ENCODE measurements at places on chromosomes 12 and 14.
A peak's percentile ranks its signal among the peaks of the same experiment; 100 is the strongest.

DNA sequence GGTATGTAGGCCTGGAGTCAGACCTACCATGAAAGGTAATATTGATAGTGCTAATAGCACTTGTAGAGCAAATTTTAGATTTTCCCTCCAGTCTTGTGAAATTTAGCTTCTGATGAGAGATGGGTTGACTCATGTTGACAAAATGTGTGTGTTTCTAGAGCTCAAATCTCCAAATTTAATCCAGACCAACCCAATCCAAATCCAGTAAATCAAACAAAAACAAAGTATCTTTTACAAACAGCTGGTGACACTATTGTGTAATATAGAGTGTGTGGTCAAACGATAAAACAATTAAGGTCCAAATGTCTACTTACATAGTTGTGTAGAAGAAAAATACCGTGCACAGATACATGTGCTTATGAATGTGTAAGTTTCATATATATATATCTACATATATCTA lies 63.4 kb upstream of the KITLG start:
- no peak for DNase-seq

DNA sequence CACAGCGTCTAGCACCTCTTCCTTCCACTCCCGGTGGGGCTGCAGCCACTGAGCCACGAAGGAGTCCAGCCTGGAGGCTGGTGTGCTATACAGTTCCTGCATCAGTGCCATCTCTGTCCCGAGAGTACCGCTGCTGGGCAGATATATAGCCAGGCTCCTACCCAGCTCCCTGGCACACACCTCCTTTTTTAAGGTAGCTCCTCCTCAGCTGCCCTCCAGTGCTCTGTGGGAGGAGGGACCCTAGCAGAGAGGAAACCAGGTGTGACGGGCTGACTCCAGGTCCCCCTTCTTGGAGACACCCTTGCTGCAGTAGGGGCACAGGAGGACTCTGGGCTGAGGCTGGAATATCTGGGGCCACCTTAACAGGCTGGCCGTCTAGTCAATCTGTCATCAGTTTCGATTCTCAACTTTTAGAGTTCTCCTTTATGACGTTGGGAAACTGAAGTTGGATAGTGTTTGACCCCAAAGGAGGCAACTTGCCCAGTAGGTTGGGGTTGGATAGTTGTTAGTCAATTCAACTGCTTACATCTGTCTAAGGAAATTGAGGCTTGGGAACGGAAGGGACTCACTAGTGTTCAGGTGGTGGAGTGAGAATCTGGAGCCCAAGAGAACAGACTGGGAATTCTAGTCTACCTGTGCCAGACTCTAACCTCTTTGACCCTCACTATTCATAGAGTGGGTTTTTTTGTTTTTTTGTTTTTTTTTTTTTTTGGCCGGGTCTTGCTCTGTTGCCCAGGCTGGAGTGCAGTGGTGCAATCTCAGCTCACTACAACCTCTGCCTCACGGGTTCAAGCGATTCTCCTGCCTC lies at the start of gene OASL:
Gene OASL (minus strand): TSS at position 386 of the 808 bp plus-strand sequence. CDS start 275 bp downstream, at position 111.
- DNase-seq = peak; percentile 87

DNA sequence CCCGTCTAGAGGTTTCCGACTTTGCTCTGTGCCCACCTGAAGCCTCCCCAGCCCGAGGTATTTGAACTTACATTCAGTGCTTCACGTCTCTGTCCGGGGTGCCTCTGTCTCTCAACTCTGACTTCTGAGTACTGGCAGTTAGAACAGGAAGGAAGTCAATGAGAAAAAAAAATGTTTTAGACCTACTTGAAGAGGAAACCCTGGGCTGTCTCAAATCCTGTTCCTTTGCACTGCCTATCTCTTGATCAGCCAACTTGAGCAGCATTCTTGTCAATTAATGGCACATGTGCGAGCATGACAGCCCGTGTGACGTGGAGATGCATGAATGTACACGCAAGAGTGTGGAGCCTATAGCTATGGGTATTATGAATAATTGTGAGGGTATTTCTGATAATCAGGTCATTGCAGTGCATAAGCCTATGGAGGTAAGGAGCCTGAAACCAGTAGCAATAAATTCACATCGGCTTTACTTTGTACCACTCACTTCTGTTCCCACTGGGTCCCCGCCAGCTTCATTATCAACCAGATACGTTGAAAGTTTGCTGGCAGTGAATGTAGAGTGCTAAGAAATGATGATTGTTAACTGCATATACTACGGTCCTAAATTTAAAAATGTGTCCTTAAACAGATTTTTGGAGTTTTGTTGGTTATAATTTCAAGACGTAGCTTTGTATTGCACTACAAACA lies at the start of gene ARHGDIB:
Gene ARHGDIB (minus strand): TSS at position 136 of the 687 bp plus-strand sequence. CDS start 10,889 bp downstream, outside the sequence.
- peak; percentile 95 for DNase-seq

GRCh38 chr12:3958534-3958933 lies 85.3 kb upstream of the PARP11 start:
- no peak for DNase-seq

GRCh38 chr14:22380571-22381407 lies 208.2 kb downstream of the DAD1 start:
- no peak for DNase-seq

DNA sequence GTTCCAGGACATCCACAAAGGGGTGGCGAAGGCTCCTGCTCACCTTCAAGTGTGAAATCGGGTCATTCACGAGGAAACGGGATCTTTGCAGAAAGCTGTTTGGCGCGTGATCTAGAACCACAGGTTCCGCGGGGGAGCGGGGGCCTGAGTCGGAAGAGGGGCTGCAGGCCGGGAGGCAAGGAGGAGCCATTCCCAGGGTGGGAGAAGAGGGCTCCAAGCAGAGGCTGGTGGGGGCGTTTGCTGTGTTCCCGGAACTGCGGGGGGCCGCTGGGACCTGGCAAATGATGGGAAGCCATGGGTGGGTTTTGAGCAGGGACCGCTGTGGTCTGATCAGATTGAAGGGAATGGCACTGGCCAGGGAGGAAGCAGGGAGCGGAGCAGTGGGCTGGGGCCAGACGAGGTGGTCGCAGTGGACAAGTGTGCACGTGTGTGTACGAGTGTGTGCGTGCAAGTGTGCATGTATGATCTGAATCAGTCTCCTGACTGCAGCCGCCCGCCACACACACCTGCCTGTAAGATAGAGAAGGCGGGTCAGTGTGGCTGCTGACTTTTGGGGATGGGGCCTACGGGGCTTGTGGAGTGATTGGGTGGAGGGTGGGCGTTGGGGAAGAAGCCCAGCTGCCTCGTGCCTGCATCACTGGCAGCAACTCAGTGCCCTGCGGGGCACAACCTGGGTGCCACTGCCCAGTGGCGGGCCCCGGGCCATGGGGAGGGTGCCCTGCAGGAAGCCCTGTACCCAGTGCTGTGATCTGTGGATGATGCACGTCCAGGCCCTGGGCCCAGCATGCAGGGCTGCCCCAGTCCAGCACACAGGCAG lies 141.9 kb downstream of the KIF26A start:
- no peak for DNase-seq

GRCh38 chr14:74826574-74826973 lies 49.4 kb downstream of the PROX2 start:
- DNase-seq = no peak

GRCh38 chr12:1716215-1716862 lies 25.5 kb downstream of the ADIPOR2 start:
- no peak for DNase-seq

DNA sequence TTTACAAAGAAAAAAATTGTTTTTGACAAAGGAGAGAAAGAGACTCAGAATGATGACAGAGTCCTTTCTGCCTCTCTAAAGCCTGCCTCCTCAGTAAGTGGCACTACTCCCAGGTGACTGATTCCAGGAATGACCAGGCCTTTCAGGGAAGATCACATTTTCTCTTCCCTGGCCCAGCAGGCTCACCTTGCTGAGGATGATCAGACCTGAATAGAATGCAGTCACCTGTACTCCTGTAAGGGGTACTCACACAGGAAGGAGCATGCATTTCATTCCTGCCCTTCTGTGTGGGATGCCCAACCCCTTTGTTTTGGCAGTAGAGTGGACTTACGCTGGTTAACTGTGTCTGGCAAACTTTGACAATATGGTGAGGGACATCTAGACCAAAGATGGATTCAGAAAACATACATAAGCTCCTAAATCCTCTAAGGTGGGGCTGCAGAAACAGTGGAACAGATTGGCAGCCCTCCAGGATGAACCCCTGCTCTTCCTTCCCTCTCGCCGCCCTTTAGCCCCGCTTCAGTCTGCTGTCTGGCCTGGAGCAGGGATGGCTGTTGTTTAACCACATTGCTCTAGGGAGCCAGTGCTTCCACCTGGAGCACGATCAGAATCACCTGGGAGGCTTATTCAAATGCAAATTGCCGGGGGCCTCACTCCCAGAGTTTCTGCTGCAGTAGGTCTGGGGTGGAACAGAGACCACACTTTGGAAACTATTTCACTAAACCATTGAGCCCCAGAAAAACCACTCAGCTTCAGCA lies 29.8 kb downstream of the ERG28 start:
- DNase-seq = no peak

GRCh38 chr12:14442221-14442881 lies 76.9 kb downstream of the ATF7IP start:
- no peak for DNase-seq

GRCh38 chr14:52032204-52032801 lies 36.6 kb downstream of the NID2 start:
- no peak for DNase-seq

DNA sequence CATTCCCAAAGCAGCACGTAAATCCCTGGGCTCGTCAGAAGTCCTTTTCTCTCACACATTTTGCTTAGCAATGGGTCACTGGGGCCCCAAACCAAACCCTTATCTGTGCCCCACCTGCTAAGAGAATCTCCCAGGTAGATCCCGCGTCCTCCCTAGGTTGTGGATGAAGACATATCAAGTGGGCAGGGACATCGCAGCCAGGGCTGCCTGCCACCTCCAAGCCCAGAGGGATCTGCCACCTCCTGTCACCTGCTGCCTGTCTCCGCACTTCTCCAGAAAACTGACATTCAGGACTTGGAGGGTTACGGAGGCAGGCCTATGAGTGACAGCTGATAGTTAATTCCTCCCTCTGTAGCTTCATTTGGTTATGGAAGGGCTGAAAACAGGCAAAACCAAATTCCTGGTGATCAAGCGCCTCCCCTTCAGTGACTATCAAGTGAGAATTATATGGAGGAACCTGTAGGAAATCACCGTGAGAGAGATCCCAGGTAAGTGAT lies 19.5 kb downstream of the BCL11B start:
- DNase-seq = no peak

- no peak for DNase-seq
These were observed 8.6 kb downstream of the INF2 start for GRCh38 chr14:104697892-104698583.
